AG09319 (cell line): ENCODE measurements at places on chromosomes 1 and 21.

GRCh38 chr21:33067457-33067856, 2.5 kb upstream of the OLIG1 start:
- no peak for DNase-seq

GRCh38 chr1:213060836-213061235, 9.8 kb downstream of the RPS6KC1 start:
- DNase-seq, result no peak

GRCh38 chr1:228647523-228648444, 87.5 kb upstream of the RHOU start:
- no peak for DNase-seq

- no peak for DNase-seq
These were observed 38.5 kb upstream of the TDRD10 start for GRCh38 chr1:154463512-154463990.

- peak; percentile 8 for DNase-seq
These were observed at the start of gene CAMK1G for GRCh38 chr1:209583408-209583807. Gene CAMK1G (plus strand): TSS chr1:209583714. CDS start chr1:209594984, 11,270 bp downstream.

DNA sequence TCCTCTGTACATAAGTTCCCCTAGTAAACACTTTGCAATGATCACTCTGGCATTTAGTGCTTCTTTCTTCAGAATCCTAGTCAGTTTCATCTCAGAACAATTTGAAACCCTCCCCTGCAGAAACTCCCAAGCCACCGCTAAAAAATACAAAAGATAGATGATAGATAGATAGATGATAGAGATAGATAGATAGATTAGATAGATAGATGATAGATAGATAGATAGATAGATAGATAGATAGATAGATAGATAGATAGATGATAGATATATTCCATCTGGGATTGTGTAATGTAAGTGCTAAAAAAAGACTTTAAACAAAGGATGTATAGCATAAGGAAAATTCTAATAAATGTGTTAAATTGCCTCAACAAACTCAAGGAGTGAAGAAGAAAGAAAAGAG, 212.6 kb upstream of the POGK start:
- no peak for DNase-seq

GRCh38 chr1:67834246-67834877, 1.1 kb upstream of the GNG12 start:
- no peak for DNase-seq

DNA sequence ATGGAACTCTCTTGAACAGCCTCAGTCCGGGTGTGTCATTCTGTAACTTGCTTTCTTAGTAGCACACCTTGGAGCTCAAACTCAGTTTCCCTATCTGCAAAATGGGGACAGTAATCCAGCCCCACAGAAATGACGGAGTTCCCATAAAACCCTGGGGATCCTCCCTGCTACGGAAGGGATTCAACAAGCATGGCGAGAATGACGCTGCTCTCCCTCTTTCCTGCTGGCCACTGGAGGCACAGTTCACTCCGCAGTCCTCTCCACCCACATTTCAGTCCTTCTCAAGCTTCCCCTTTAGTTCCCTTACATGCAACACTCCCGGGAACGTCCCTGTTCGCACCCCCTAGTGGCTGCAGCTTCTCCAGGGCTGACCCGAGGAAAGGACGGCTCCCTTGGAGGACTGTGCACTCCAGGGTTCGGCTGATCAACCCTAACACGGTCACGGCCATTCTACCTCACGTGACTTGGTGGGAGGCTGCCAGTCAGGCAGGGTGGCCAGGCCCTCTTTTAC, 20.6 kb downstream of the RUNX3 start:
- DNase-seq, result no peak

DNA sequence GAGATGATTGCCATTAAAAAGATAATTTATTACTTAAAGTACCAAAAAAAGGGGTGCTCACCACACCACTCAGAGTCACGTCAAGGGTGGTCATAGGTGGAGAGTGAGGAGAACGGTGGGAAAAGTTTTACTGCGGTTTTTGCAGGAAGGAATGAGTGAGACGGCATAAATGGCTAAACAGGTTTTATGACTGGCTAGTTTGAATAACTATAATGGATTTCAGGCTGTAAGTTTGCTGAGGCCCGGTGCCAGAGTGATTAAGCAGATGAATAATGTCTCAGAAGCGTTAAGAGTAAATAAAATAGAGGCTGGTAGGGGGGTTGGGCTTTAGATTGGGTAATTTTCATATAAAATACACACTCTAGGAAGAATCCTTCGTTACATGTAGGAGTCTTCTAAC, 1337.8 kb downstream of the AMY1C start:
- no peak for DNase-seq

GRCh38 chr1:93525431-93525830, 77.5 kb downstream of the FNBP1L start:
- no peak for DNase-seq
